ENCODE measurements at places on chromosomes 6 and 20. TPM values are rescaled to one million over a fixed set of nuclear protein-coding genes. Genes with fewer than 3 reads are reported as not detected.
A peak's percentile ranks its signal among the peaks of the same experiment; 100 is the strongest.

- no peak overlapping the region for H3K27ac ChIP-seq
- H3K4me3 ChIP-seq = no peak overlapping the region
- DNase-seq = peak; percentile 49
- no peaks in the 10 kb centered on the region for H3K27me3 ChIP-seq
- H3K36me3 ChIP-seq = no peaks in the 10 kb centered on the region
These were observed 126.5 kb upstream of the CDYL start for GRCh38 chr6:4649728-4650127.

Gene TNFRSF6B
- 39.9 TPM for total RNA-seq

- peaks cover 17% of the 10 kb centered on the region for H3K4me1 ChIP-seq
- H3K27ac ChIP-seq = no peak overlapping the region
- no peaks in the 10 kb centered on the region for H3K36me3 ChIP-seq
- no peak overlapping the region for H3K4me3 ChIP-seq
- DNase-seq = no peak
These were observed 279.7 kb downstream of the ZFAND3 start for GRCh38 chr6:38099221-38099620.

GRCh38 chr6:15475261-15475660 lies 187.6 kb downstream of the DTNBP1 start:
- H3K27ac ChIP-seq = peak overlapping the region; percentile 90
- H3K27me3 ChIP-seq = no peaks in the 10 kb centered on the region
- H3K36me3 ChIP-seq = no peaks in the 10 kb centered on the region
- DNase-seq = no peak

DNA sequence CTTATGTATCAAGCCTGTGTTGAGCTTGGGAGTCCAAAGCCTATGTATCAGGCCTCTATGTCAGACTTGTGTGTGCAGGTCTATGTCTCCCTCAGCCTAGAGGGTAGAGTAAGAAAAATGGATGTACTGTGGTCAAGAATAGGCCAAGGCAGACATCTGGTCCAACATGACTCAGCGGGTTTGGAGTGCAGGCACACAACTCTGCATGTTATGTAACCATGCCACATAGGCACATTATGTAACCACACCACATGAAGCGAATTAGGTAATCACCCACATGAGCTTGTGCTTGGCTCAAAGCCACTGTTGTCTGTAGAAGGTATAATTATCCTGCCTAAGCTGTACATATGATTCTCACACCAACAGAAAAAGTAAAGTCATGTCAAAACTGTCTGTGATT lies 1190.5 kb upstream of the EYS start:
- no peaks in the 10 kb centered on the region for H3K36me3 ChIP-seq
- H3K27me3 ChIP-seq = no peaks in the 10 kb centered on the region
- H3K4me3 ChIP-seq = no peak overlapping the region
- no peak overlapping the region for H3K27ac ChIP-seq
- no peaks in the 10 kb centered on the region for H3K4me1 ChIP-seq

Gene KIF16B
- 3.9 TPM for total RNA-seq

- no peaks in the 10 kb centered on the region for H3K36me3 ChIP-seq
- H3K4me1 ChIP-seq = peaks cover 13% of the 10 kb centered on the region
- H3K4me3 ChIP-seq = no peak overlapping the region
These were observed 34.8 kb downstream of the IYD start for GRCh38 chr6:150403458-150404246.

DNA sequence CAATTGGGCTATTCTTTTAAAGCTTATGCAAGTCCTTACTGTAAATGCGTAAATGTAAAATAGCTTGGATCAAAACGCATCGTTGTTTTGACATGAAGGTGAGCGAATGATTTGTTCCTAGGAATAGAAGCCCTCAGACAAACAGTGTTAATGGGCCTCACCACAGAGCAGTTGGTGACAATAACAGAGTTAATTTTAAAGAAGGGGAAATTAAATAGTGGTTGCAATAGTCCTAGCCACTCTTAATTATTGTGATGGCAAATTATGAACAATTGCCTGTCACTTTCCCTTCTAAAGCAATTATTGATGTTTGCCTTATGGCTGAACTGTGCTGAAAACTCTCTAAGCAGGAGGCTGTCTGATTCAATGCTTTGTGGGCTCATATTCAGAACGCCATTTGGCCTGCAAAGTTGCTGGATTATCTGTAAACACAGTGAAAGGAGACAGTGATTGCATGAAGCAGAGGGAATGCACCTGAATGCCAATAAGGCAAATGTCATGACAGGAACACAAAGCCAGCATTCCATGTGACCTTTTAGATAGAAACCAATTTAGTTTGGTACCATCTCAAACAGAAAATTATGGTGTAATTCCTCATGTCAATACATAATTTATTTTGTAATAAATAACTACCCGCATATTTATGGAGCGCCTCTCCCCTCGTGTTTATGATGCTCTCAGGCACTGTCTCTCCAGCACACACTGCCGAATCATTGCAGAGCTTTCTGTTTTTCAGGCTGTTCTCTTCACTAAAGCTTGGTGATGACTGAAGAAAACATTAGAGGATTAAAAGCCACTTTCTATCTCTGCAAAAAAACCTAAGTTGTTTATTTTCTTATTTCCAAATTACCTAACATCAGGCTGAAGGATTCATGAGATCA lies 387.5 kb downstream of the HACE1 start:
- H3K4me1 ChIP-seq = no peaks in the 10 kb centered on the region
- no peaks in the 10 kb centered on the region for H3K36me3 ChIP-seq
- H3K27ac ChIP-seq = no peak overlapping the region
- H3K4me3 ChIP-seq = no peak overlapping the region

GRCh38 chr6:105485456-105485855 lies 82.6 kb upstream of the PREP start:
- H3K36me3 ChIP-seq = no peaks in the 10 kb centered on the region
- DNase-seq = no peak
- peaks cover 29% of the 10 kb centered on the region for H3K4me1 ChIP-seq
- H3K27ac ChIP-seq = no peak overlapping the region
- no peak overlapping the region for H3K4me3 ChIP-seq

Gene ARHGAP40
- total RNA-seq = not detected

Gene BRD2
- 95.7 TPM for total RNA-seq

GRCh38 chr6:7973584-7973983 lies 63.0 kb upstream of the TXNDC5 start:
- no peaks in the 10 kb centered on the region for H3K36me3 ChIP-seq
- DNase-seq = no peak
- no peak overlapping the region for H3K27ac ChIP-seq
- H3K4me1 ChIP-seq = 0 out of 2 replicates have a peak, but pooled peaks cover 4% of the 10 kb centered on the region

Gene MUCL3
- total RNA-seq = not detected

Gene GPLD1
- total RNA-seq = 0.97 TPM

DNA sequence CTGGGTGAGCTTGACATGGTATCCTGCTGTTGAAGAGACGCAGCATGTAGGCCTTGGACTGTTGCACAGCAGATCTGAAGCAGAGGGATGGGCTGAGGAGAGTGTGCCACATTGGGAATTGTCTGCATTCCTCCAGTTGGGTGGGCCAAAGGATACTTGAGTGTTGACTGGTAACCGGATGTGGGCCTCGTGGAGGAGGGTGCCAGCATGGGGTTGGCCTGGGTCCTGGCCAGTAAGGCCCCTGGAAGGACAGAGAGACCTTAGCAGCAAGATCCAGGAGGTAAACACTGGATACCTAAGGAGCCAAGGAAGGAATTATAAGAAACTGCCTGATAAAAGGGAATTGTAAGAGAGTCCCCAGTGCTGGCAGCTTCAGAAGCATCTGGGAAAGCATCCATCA lies 76.9 kb downstream of the FIG4 start:
- H3K4me3 ChIP-seq = no peak overlapping the region
- H3K36me3 ChIP-seq = no peaks in the 10 kb centered on the region
- peak overlapping the region; percentile 87 for H3K27ac ChIP-seq

Gene WFDC12
- total RNA-seq = not detected

All from GM23248 (cell line).